CD4-positive, alpha-beta T cell treated with Interleukin-4 for 4 hours (primary cell): ENCODE measurements at places on chromosomes 2 and 18.

DNA sequence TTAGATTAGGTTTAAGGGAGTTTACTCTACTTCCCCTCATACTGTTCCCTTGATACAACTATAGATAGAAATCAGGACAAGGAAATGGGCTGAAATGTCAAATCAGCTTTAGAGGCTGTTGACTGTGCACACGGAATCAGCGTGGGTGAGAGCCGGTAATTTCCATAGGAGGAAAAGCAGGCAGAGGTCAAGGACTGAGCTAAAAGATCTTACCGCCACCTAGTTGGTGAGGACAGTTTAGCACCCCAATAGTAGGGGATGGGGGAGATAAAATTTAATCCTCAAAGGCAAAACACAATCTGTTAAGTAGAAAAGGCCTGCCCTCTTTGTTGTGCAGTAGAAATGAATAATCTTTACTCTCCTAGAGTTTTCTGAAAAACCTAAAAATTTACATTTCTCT is 1154.5 kb upstream of the CHAC2 start:
- DNase-seq = no peak

DNA sequence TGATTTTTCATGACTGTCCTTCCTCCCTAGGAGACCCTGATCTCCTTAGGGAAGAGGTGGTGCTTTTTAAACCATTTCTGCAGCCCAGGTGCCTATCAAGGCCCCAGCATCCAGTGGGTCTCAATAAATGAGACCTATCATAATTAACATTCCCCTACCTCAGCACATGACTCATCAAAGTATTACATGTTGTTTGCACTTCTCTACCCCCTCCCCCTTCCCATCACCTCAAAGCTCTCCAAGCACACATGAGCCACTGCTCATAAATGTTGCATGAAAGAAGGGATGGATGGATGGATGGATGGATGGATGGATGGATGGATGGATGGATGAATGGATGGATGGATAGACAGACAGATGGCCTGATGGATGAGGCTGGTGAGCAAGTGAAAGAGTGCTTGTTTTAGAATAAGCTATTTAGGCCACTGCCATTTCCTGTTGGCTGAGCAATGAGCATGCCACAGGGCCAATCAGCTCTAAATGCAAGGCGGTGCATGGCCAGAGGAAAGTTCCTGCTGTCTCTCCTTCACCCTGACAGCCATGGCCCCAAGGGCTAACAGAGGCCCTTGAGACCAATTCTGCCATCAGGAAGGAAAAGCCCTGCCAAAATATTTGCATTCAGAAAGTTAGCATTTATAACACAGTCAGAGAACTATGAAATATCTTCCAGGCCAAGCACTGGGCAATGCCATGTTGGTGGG is 20.9 kb upstream of the STEAP3 start:
- no peak for DNase-seq

- DNase-seq = no peak
Observed at GRCh38 chr18:59024829-59025228, 114.9 kb upstream of the SEC11C start.

- no peak for DNase-seq
Observed at GRCh38 chr2:97654791-97655190, 8.9 kb downstream of the COX5B start.

DNA sequence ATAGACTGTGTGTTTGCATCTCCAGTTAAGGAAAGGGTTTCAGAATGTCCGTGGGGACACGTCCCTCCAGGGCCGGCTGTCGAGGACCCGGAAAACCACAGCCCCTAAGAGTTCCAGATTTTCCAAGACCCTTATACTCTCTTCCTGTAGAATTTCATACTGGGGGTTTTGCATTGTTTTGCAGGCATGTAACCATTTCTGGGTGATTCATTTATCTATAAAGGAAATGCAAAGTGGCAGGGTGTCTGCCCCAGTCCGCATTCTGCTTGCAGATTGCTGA is 8.5 kb downstream of the SP9 start:
- DNase-seq = no peak

- DNase-seq = no peak
Observed at GRCh38 chr2:152086231-152086630, 12.6 kb downstream of the CACNB4 start.

- no peak for DNase-seq
Observed at GRCh38 chr2:236614551-236614950, 44.9 kb downstream of the ACKR3 start.

DNA sequence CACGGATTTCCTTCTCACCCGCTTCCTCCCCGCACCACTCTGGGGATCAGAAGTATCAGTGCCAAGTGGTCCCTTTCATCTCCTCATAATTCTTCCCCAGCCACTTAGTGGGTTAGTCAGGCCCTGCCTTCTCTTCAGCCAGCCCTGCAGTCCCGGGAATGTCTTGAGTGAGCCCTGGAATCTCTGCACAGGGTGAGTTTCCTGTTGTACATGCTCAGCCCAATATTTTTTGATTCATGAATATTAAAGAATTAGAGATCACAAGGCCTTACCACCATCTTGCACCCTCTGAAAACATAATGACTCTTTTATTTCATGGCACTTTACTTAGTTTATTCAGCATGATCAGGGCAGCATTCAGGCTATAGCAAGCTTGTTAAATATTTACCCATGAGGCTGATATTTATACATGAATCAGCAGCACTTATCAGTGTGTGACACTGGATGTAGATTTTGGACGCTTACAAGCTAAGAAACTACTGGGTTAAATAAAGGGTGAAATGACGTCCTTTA is 159.4 kb upstream of the FOSL2 start:
- no peak for DNase-seq

DNA sequence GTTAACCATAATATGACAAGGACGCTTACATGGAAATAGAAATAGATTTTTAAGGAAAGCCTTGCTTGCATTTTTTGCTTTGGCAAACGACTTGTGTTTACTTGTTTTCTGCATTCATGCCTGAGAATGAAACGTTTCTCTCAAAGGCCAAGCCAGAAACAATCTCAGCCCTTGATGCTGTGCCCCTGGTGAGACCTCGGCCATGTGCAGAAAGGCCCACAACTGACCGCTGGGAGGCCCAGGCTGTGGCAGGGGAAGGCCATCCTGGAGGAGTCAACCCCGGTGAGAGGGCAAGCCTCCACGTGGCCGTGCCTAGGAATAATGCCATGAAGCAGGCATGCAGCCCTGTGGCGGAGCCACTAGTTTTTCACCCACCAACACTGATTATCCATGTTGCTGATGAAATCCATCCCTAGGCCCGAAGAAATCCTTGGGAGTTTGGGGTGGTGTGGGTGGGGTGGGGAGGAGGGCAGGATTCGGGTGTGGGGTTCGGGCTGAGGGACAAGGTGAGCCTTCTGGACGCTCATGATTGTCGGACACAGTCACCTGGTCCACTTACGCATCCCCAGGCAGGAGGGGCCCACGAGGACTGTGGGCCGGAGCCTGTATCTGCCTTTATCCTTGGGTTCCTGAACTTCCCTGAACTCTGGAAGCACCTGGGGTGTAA is 107.6 kb upstream of the APCDD1 start:
- DNase-seq = no peak

GRCh38 chr2:11797846-11798245 is 51.4 kb downstream of the LPIN1 start:
- DNase-seq = no peak

- DNase-seq = no peak
Observed at GRCh38 chr18:11160313-11160712, 10.9 kb upstream of the PIEZO2 start.
